ENCODE measurements at places on chromosomes 2 and 18.

DNA sequence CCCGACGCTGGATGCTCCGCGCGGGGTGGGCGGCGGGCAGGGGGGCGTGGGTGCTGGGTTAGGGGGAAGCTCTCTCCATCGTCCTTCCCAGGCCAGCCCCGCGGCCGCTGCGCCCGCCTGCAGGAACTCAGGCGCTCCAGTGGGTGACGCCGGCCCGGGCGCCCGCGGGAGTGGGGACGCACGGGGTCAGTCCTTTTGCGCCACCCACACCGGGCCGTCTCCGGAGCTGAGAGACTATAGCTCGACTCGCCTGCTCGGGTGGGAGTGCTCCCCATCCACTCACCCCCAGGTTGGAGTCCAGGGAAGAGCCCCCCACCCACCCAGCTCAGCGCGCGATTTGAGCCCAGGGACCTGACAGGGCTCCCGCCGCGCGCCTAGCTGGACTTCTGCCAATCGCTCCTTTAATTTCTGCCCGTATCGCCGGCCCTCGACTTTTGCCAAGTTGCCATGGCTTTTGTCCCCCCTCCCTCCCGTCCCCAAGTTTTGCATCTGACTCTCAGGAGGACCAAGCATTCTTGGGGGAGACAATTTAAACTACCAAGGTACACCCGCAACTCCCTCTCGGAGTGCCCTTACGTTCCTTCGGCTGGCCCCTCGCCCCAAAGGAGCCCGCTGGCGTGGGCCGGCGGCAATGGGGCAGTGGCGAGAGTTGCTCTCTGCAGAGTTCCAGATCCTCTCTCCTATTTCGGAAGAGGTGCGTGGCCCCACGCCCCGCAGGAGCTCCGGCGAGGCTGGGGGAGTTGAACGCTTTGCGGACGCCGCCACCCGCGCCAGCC lies 205.8 kb upstream of the SMAD2 start:
- no peak for DNase-seq

DNA sequence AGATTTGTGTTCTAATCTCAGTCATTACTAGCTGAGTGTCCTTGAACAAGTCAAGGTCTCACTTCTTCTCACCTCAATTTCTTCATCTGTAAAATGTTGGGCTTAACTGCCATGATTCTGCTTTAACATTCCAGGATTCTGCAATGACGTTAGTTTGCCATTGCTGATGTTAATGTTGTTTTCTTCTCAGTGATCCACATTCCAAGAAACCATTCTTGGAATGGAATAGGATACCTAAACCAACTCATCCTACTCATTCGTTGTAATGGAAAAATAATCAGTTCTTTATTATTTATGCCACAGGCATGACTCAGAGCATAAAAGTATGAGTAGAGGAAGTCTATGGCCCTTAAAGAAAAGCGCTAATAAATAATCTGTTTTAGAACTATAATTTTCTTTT lies 140.2 kb upstream of the ETAA1 start:
- peak; percentile 38 for DNase-seq

DNA sequence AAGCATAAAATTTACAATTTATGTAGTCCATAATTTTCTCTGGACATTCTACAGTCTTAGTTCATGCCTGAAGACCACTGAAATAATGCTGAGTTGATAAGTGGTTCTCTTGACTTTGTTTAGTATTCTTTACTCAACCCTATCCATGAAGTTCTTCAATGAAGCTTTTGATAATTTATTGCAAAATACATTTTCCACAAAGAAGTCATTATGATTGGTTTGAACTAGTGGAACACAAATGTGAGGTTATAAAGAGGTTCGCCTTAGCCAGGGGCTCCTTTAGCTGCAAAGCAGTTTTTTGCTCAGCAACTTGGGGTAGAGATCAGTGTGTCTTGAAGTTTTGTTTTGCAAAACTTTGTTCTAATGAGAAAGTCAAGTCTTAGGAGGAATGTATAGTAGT lies 5.9 kb downstream of the BCL2L11 start:
- no peak for DNase-seq

- DNase-seq, result no peak
Measured at GRCh38 chr2:191204433-191204832, 40.8 kb upstream of the MYO1B start.

GRCh38 chr2:216491793-216492596 lies 6.6 kb upstream of the RPL37A start:
- no peak for DNase-seq

GRCh38 chr2:37569131-37569823 lies 102.2 kb downstream of the CDC42EP3 start:
- no peak for DNase-seq

DNA sequence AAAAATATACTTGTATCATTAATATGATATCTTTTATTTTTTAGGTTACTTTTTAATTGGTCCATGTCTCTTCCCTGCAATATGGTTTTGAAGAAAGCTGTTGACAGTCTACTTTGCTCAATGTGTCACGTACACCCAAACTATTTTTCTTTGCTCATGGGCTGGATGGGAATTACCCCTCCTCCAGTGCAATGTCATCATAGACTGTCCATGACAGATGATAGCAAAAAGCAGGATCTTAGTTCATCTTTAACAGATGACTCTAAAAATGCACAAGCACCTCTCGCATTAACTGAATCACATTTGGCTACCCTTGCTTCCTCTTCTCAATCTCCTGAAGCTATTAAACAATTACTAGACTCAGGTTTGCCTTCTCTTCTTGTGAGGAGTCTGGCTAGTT lies 112.9 kb upstream of the TTC27 start:
- no peak for DNase-seq

DNA sequence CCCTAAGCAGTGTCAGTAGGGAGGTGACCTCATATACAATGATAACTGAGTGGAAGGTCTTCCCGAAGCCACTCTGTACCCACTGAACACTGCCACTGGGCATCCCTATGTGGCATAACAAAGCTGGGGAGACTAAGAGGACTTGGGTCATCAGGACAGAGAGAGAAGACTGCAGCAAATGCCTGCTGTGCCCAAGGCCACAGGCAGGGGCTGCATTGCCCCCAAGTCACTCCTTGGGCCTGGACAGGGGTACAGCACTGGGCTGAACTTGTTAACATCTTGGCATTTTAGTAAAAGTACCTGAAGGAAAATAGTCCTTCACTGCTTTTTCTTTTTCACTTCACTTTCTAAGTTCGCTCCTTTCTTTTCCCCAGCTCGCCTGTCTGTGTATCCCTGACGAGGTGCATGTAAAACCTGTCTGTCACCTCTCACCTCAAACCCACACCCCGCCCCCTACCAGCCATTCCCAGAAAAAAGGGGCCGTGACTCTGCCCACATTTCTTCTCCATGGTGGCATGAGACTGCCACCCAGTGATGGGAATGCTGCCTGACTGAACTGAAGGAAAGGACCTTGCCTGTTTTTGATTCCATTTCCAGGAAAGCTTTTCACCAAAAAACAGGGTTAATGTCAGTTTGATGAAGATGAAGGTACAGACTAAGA lies 62.9 kb downstream of the MTHFD2 start:
- no peak for DNase-seq

GRCh38 chr18:54181856-54182602 lies 42.4 kb downstream of the MBD2 start:
- no peak for DNase-seq

DNA sequence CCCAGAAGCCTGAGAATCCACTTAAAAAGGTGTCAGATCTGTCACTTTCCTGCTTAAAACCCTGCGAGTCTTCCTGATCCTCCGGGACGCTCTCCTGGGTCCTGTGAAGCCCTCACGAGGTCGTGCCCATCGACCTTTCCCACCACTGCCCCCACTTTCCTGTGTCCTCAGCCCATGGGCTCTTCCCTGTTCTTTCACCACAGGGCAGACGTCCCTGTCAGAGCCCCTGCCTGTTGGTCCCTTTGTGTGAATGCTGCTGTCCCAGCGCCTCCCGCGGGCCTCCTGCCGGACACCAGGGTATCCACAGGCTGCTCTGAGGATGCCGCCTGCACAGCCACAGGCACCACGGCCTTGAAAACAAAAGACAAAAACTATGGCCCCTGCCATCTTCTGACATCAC lies 125.6 kb downstream of the TMEM18 start:
- DNase-seq, result no peak

Measured in fibroblast of skin of left quadriceps (primary cell).